ENCODE measurements at places on chromosomes 6 and 20.

DNA sequence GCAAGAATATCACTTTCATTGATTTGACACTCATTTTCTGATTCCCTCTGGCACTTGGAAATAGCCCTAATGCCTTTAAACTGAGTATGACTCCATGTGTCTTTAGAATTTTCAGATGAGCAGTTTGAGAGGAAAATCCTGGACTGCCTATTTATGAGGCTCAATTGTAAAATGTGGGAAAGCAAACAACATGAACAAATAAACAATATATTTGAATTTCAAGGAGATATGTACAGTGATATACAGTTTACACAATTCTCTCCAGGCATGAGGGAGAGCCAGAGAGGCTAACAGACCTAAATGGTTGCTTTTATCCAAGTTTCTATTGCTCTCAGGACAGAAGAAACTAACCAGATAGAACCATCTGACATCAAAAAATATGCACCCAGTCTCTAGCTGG is 748.2 kb upstream of the NRSN1 start:
- no peak for DNase-seq

GRCh38 chr6:98975421-98975820 is 27.7 kb upstream of the FBXL4 start:
- DNase-seq: no peak

DNA sequence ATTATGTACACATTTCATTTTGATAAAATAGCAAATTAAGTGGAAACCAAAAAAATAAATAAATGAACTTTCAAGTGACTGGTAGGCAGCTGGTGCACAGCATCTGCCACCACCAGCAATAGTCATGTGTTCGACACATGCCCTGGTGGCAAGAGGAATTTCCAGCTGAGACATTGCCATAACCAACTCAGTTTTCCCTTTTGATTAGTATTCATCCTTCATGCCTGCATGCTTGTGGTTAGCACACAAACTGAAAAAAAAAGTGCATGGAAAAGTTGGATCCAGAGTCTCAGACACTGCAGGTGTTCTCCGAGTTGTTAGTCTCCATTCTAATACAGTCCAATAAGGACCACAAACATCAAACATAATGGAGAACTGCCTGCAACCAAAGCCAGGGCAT is 156.0 kb upstream of the SOX4 start:
- DNase-seq: no peak

- DNase-seq: peak; percentile 16
These were observed 6.4 kb upstream of the CST2 start for GRCh38 chr20:23832775-23833513.

DNA sequence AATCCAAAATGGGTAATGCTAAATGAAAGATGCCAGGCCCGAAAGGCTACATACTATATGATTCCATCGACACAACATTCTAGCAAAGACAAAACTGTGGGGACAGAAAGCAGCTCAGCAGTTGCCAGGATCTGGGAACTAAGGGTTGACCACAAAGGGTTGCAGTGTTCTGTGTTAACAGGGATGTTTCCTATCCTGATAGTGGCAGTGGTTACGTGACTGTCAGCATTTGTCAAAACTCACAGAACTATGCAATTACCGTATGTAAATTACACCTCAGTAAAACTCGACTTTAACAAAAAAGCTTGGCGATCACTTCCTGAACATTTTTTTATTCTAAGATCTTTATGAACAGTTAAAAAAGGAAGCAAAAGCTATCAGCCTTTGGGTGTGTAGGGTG is 83.9 kb downstream of the BANF2 start:
- DNase-seq: no peak

DNA sequence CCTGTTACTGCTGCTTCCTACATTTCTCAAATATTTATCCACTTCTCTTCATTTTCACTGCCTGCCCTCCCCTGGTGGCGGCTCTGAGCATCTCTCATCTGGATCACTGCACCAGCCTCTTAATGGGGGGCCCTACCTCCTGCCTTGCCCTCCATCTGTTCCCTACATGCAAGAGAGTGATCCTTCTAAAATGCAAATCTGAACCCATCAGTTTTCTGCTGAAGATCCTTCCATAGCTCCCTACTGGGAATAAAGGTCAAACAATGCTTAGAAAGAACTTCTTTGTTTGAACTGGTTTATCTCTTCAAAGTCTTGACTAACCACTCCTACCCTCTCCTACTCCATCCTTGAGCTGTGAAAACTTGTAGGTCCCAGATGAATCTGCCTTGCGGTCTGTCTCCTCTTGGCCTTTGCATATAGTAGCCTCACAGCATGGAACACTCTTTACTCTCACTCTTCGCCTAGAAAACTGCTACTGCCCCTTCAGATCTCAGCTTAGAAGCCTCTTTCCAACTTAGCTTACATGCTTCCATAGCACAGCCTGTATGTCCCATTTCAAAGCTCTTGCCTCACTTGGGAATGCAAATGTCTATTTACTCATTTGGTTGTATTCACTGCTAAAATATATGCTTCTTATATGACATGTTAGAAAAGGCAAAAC is 119.3 kb downstream of the QRSL1 start:
- DNase-seq: no peak

GRCh38 chr6:136136274-136136673 is 113.8 kb downstream of the MTFR2 start:
- no peak for DNase-seq

DNA sequence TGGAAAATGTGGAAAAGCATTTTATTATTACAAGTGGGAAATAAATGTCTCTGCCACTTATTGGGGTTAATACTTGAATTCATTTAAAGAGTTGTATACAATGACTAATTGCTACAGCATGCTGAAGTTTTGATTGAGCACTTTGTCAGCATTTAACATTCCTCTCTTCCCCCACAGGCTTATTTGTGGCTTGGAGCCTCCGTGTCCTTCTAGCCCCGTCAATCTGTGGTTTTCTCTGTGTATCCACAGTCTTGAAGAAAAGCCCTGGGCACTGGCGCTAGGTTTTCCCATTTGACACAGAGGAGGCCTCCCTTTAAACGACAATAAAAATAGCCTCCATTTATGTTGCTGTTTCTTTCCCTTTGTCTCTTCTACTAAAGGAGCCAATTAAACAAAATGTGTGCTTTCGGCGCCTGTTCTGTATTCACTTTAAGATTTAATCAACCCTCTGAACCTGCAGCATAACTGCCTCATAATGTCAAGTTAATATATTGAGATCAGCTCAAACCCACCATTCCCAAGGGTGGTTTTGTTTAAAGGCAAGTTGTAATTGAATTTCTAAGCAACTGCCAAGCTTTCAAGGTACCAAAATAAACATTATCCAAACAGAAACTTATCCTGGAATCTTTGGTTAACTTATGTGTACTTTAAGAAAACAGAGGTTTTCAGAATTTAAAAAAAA is 326.6 kb upstream of the RNF24 start:
- peak; percentile 47 for DNase-seq

GRCh38 chr20:12321736-12322135 is 404.0 kb downstream of the BTBD3 start:
- DNase-seq: no peak

DNA sequence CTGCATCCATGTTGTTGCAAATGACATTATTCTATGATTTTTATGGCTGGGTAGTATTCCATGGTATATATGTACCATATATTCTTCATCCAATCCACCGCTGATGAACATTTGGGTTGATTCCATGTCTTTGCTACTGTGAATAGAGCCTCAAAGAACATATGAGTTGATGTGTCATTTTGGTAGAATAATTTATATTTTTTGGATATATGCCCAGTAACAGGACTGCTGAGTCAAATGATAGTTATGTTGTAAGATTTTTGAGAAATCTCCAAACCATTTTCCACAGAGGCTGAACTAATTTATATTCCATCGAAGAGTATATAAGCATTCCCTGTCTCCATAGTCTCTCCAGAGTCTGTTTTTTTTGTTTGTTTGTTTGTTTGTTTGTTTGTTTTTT is 1373.5 kb downstream of the GRIK2 start:
- peak; percentile 3 for DNase-seq

DNA sequence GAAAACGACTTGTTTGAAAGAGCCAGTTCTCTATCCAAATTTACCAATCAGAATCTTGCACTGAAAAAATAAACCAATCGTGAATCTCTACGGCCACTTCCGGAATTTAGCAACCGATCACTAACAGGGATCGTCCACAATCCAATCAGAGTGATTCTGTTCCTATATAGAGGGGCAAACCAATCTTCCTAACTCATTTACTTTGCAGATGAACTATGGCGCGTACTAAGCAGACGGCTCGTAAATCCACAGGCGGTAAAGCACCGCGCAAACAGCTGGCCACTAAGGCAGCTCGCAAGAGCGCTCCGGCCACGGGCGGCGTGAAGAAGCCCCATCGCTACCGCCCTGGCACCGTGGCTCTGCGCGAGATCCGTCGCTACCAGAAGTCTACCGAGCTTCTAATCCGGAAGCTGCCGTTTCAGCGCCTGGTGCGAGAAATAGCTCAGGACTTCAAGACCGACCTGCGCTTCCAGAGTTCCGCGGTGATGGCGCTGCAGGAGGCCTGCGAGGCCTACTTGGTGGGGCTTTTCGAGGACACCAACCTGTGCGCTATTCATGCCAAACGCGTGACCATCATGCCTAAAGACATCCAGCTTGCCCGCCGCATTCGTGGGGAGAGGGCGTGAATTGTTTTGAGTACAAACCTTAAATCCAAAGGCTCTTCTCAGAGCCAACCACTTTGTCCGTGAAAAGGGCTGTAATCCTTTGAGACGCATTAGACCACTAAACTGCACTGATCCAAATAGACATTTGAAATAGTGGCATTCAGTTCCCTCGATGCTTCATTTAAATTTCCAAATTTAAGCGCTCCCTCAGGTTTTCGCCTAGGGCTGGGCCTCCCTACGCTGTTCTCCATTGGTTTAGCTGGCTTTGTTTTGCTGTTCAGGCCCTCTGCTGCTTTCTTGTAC is 138.0 kb downstream of the HFE start:
- peak; percentile 92 for DNase-seq

DNA sequence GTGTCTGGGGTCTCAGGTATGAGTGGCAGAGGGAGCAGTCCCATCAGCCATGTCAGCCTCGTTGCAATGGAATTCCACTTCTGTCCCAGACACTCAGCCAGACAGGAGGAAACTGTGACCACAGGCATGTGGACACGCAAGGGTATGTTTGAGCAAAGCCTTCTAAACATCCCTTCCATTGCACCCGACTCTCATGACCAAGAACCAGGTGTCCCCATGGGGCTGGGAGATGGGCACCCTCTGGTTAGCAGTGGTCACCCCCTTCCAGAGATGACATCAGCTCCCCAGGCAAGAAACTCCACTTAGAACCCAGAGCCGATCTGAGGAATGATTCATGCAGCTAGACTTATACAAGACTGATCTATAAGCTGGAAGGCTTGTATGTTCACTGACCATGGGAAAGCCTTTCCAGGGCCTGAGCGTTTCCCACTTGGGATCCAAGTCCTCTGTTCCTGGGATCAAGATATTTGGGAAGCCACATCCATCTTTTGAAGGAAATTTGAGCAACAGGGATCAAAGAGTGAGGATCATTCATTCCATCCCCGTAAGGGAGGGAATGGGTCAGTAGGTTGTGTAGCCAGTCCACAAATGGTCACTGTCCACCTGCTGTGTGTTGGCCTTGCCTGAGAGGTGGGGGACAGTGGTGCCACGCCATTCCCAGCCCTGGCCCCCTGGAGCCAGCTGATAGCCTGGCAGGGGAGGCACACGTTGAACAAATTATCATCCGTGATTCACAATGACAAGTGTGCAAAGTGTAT is 3.9 kb upstream of the MRGBP start:
- peak; percentile 32 for DNase-seq

- DNase-seq: peak; percentile 3
These were observed 46.6 kb downstream of the HDAC2 start for GRCh38 chr6:113924312-113924723.

GRCh38 chr6:120805276-120805675 is 529.0 kb downstream of the TBC1D32 start:
- DNase-seq: no peak

DNA sequence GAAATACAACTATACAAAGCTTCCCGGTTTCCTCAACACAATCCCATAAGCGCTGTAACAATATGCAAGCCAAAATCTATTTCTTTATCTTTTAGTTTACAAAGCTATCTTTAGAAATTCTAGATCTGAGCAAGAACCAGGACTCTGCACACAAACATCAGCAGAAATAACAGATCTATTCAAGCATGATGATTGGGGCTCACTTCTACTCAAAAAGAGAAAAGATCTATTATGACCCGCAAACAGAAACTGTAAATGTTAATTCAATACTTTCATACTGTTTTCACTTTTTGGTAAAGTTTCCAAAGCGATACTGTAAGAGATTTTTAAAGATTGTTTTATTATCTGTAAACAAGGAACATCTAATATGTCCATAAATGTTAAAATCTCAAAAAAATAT is 86.6 kb downstream of the SESN1 start:
- no peak for DNase-seq

- peak; percentile 10 for DNase-seq
These were observed 28.4 kb downstream of the LHFPL5 start for GRCh38 chr6:35833536-35833935.

GRCh38 chr6:36436466-36436865 is 6.2 kb downstream of the PXT1 start:
- no peak for DNase-seq

GRCh38 chr6:108247965-108248536 is 12.8 kb downstream of the SNX3 start:
- DNase-seq: peak; percentile 54

DNA sequence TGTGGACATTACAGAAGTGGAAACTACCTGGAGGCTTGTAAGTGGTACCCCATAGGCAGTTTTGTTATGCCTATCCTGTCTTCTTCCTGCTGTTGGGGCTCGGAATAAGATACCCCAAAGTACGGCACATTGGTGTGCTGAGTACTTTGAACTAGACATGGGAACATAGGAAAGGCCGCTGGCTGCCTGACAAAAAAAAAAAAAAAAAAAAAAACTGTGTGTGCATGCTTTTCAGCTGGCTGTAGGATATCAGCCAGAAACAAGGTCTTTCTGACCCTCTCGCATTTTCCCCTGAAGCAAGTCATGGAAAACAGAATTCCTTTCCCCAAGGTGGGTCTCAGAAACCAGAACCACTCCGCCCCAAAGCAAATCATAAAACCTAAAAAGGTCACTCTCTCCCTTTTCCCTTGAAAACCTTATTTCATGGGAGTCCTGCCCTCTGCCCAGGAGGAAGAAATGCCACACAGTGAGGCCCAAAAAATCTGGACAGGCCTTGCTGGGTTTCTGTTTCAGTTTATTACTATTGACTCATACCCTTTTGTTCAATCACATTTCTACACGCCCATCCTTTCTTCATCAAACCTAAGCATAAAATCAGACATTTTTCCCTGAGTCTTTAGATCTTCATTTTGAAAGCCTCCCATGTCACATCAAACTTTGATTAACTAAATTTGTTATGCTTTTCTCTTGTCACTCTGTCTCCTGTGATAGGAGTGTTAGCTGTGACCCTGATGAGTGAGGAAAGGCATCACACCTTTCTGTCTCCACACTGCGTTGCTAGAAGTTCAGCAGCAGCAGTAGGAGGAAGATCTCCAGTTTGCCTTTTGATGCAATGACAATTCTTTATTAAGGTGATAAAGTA is 17.2 kb downstream of the SLC2A12 start:
- DNase-seq: no peak

DNA sequence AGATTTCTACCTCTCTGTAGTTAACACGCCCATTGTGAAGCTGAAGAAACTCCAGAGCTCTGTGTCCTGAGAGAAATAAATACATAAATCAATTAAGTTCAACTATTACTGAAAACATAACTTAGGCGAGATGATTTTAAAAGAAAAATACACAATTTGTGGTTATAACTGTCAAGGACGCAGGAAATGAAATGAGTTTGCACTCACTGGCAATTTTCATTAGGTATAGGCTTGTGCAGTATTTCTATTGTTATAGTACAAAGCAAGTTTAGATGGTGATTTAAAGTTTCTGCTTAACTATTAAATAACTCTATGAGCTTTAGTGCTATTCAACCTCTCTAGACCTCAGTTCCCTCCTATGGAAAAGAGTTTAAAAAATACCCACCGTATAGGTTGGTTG is 3.3 kb downstream of the GPLD1 start:
- no peak for DNase-seq

GRCh38 chr6:82624251-82624650 is 260.6 kb downstream of the TPBG start:
- DNase-seq: no peak
